ENCODE measurements at places on chromosomes 2 and 18.

DNA sequence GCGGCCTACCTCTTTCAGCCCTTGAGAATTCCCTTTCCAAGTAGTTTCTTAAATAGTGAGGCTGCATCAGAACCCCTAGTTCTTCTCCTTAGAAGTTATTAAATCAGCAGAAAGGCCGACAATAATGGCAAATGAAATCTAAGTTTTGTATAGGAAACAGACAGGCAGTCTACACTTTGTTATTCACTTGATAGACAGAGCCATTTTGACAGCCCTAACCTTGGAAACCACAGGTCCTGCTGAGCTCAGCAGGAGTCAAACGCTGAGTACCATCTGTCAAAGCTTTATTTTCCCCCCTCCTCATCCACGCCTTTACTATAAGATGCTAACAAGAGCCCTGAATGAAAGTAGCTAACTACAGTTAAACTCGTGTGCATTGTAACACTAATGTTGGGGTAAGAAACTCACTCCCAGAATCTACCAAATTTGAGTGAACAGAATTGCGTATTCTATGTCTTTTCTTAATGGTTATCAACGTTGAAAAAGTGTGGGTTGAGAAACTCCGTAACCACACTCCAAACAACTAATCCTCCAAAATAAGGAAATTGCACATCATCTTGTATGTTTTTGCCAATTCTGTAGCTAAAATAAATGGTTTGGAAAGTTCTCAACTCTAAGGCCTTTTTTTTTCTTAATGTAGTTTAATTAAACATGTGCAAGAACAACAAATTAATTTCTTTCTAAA, 90.6 kb upstream of the EFEMP1 start:
- H3K36me3 ChIP-seq, result no peaks in the 10 kb centered on the region
- H3K4me1 ChIP-seq, result no peaks in the 10 kb centered on the region
- H3K4me3 ChIP-seq, result no peak overlapping the region
- DNase-seq, result no peak

- DNase-seq, result no peak
- no peaks in the 10 kb centered on the region for H3K4me1 ChIP-seq
- no peak overlapping the region for H3K27ac ChIP-seq
- no peaks in the 10 kb centered on the region for H3K27me3 ChIP-seq
- no peak overlapping the region for H3K4me3 ChIP-seq
- H3K36me3 ChIP-seq, result no peaks in the 10 kb centered on the region
These were observed 632.9 kb upstream of the CELF4 start for GRCh38 chr18:38198526-38198925.

GRCh38 chr2:159091976-159092375, 123.5 kb downstream of the TANC1 start:
- no peak overlapping the region for H3K4me3 ChIP-seq
- no peak overlapping the region for H3K27ac ChIP-seq
- H3K4me1 ChIP-seq, result peaks cover 12% of the 10 kb centered on the region
- H3K36me3 ChIP-seq, result no peaks in the 10 kb centered on the region

DNA sequence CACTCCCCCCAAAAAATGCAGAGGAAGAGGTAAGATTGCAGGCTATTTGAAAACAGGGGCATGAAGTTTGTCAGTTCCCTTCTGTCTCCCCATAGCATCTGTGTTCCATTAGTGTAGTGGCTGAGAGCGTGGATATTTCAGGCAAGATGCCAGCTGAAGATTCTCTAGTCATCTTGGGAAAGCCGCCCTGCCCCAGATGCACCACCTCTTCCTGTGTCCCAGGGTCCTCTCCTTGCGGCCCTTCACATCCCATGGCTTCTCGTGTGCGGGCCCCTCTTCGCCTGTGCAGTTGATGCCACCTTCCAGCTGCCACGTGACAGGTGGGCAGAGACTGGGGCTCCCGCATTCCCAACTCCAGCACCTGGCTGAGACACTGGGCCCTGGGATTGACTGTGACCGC, 16.1 kb downstream of the TMEM127 start:
- H3K4me1 ChIP-seq, result peaks cover 31% of the 10 kb centered on the region
- no peak for DNase-seq
- H3K27me3 ChIP-seq, result no peaks in the 10 kb centered on the region
- no peak overlapping the region for H3K27ac ChIP-seq

- peaks cover 14% of the 10 kb centered on the region for H3K27me3 ChIP-seq
- H3K27ac ChIP-seq, result no peak overlapping the region
- no peak for DNase-seq
- H3K4me3 ChIP-seq, result no peak overlapping the region
- H3K36me3 ChIP-seq, result no peaks in the 10 kb centered on the region
These were observed 22.4 kb upstream of the UGP2 start for GRCh38 chr2:63819256-63819655.

DNA sequence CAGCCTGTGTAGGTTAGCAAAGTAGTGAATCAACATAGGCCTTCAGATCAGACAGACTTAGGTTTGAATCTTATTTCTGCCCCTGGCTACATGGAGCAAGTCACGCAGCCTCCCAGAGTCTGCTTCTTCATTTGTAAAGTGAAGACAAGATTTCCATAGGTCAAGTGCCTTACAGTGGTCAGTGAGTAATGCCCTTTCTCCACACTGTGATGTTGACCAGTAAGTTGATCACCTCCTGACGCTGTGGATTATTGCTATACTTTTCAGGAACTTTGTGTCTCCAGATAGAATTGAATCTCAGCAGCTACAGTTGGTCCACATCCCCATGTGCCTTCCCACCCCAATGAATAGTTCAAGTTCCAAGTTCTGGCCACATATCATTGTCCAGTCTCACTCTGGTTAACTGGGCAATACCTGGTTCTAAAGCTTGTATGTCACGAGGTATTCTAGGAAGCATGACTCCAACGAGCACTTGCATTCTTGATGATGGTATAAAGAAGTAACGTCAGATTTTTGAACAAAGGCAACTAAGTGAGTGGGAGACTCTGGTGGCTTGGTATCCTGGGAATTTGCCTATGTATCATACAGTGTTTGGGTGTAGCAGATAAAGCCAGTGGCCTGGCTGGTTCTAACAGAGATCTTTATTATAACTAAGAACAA, 2.1 kb upstream of the CLIP4 start:
- DNase-seq, result no peak
- H3K4me1 ChIP-seq, result peaks cover 36% of the 10 kb centered on the region
- no peak overlapping the region for H3K4me3 ChIP-seq
- no peak overlapping the region for H3K27ac ChIP-seq

- DNase-seq, result no peak
- no peak overlapping the region for H3K27ac ChIP-seq
- no peaks in the 10 kb centered on the region for H3K36me3 ChIP-seq
- peaks cover 13% of the 10 kb centered on the region for H3K4me1 ChIP-seq
These were observed 22.0 kb upstream of the SLC35G4 start for GRCh38 chr18:11587432-11587831.

GRCh38 chr18:34591920-34592444, 118.1 kb upstream of the DTNA start:
- no peak overlapping the region for H3K4me3 ChIP-seq
- no peak overlapping the region for H3K27ac ChIP-seq
- DNase-seq, result no peak

DNA sequence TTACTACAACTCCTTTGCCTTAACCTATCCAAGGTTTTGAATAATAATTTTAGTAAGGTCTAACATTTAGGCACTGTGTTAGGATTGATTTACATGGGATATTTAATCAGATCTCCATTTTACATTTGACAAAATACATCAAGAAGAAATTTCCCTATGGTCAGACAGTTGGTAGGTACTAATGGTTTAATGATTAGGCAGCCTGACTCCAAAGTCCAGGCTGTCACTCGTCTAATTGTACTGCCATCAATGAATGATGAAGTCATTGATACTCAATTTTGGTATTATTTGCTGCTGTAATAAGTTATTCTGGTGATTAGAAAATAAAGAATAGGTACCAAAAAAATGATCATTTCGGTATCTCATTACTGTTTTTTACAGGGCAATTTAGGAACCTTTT, 14.1 kb downstream of the BBS5 start:
- no peaks in the 10 kb centered on the region for H3K36me3 ChIP-seq
- no peaks in the 10 kb centered on the region for H3K4me1 ChIP-seq
- no peak overlapping the region for H3K27ac ChIP-seq
- H3K27me3 ChIP-seq, result no peaks in the 10 kb centered on the region
- no peak overlapping the region for H3K4me3 ChIP-seq

GRCh38 chr2:143356736-143357446, 227.7 kb downstream of the ARHGAP15 start:
- no peaks in the 10 kb centered on the region for H3K27me3 ChIP-seq
- no peaks in the 10 kb centered on the region for H3K4me1 ChIP-seq
- H3K4me3 ChIP-seq, result no peak overlapping the region
- DNase-seq, result no peak

- no peaks in the 10 kb centered on the region for H3K36me3 ChIP-seq
- H3K4me3 ChIP-seq, result no peak overlapping the region
- no peaks in the 10 kb centered on the region for H3K27me3 ChIP-seq
- H3K4me1 ChIP-seq, result no peaks in the 10 kb centered on the region
These were observed 802.6 kb upstream of the CHAC2 start for GRCh38 chr2:52964916-52965530.

GRCh38 chr2:209619782-209620181, 151.8 kb upstream of the UNC80 start:
- no peak for DNase-seq
- H3K36me3 ChIP-seq, result no peaks in the 10 kb centered on the region
- no peaks in the 10 kb centered on the region for H3K4me1 ChIP-seq
- H3K27me3 ChIP-seq, result no peaks in the 10 kb centered on the region
- no peak overlapping the region for H3K27ac ChIP-seq
- no peak overlapping the region for H3K4me3 ChIP-seq

DNA sequence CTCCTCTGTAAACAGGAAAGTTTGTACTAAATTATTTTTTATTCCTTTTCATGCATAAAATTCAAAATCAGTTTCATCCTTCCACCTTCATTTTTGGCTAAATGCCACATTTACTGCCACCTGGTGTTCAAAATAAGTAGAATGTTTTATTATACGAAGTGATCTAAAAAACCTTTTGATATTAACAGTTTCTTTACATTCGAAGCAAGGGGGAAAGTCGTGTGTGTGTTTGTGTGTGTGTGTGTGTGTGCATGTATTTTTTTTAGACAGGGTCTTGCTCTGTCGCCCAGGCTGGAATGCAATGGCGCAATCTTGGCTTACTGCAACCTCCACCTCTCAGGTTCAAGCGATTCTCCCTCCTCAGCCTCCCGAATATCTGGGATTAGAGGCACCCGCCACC, 9.0 kb upstream of the SCN9A start:
- H3K36me3 ChIP-seq, result no peaks in the 10 kb centered on the region
- DNase-seq, result no peak
- no peak overlapping the region for H3K27ac ChIP-seq
- H3K4me3 ChIP-seq, result no peak overlapping the region

GRCh38 chr2:134689315-134689714, 29.5 kb downstream of the TMEM163 start:
- peaks cover 21% of the 10 kb centered on the region for H3K27me3 ChIP-seq
- peaks cover 1% of the 10 kb centered on the region for H3K4me1 ChIP-seq
- no peak overlapping the region for H3K27ac ChIP-seq
- no peak for DNase-seq
- H3K36me3 ChIP-seq, result no peaks in the 10 kb centered on the region

GRCh38 chr2:120854766-120855530, 119.3 kb downstream of the GLI2 start:
- no peaks in the 10 kb centered on the region for H3K36me3 ChIP-seq
- H3K27me3 ChIP-seq, result no peaks in the 10 kb centered on the region

DNA sequence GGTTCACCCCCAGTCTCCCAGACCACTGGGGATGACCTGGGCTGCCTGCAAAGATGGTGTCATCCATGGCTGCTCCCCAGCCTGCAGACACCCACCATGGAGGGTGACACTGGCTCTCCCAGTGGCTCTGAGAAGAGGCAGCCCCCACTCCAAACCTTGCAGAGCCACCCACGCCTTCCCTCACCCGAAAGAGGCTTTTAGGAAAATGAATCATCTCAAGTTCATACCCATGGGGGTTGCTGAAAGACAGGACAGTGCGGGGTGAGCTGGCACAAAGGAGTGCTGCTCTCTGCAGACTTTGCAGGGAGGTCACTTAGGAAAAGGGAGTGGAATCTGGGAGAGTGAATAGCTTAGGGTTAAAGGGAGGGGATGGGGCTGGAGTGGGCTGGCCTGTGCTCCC, 36.4 kb downstream of the MPHOSPH10 start:
- no peaks in the 10 kb centered on the region for H3K36me3 ChIP-seq
- H3K27me3 ChIP-seq, result peaks cover 10% of the 10 kb centered on the region
- H3K4me1 ChIP-seq, result no peaks in the 10 kb centered on the region
- DNase-seq, result no peak

DNA sequence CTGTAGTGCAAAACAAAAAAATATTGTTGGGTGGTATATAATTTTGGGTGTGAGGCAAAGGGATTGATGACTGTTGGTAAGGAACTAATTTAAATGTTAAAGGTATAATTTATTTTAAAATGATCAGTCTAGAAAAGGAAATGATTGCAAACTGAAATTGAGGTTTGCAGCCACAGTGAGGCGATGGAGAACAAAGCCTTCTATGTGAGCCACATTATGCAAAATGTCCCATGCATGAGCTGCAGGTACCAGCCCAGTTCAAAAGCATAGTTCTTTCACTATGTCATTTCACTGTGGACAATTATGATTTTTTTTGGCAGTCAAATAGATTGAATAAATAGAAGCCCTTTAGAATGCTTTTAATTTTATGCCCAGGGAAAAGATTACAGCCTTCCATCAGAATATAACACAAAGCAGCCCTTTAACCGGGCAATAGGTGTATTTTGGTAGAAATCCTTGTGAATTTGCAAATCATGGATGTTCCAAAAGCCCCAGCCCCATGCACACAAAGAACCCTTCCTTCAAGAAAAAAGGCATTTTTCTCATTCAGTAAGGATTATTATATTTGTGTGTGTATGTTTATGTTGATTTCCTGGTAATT, 1.7 kb downstream of the MAP2 start:
- peaks cover 12% of the 10 kb centered on the region for H3K4me1 ChIP-seq
- H3K4me3 ChIP-seq, result no peak overlapping the region
- H3K27me3 ChIP-seq, result peaks cover 36% of the 10 kb centered on the region
- no peaks in the 10 kb centered on the region for H3K36me3 ChIP-seq

GRCh38 chr2:145741181-145741580, 1221.3 kb upstream of the ZEB2 start:
- H3K36me3 ChIP-seq, result no peaks in the 10 kb centered on the region
- no peak overlapping the region for H3K4me3 ChIP-seq
- no peak overlapping the region for H3K27ac ChIP-seq
- DNase-seq, result no peak

- H3K27me3 ChIP-seq, result no peaks in the 10 kb centered on the region
- no peak overlapping the region for H3K4me3 ChIP-seq
- no peaks in the 10 kb centered on the region for H3K4me1 ChIP-seq
- no peak overlapping the region for H3K27ac ChIP-seq
- no peak for DNase-seq
These were observed 211.6 kb upstream of the MMADHC start for GRCh38 chr2:149799013-149799705.

GRCh38 chr2:200703127-200703925, 108.4 kb upstream of the BZW1 start:
- H3K4me1 ChIP-seq, result peaks cover 47% of the 10 kb centered on the region
- peak overlapping the region; percentile 6 for H3K4me3 ChIP-seq
- no peaks in the 10 kb centered on the region for H3K27me3 ChIP-seq

- no peaks in the 10 kb centered on the region for H3K27me3 ChIP-seq
- no peak for DNase-seq
- no peak overlapping the region for H3K4me3 ChIP-seq
- no peak overlapping the region for H3K27ac ChIP-seq
- H3K36me3 ChIP-seq, result no peaks in the 10 kb centered on the region
These were observed 36.2 kb downstream of the ASB1 start for GRCh38 chr2:238462782-238463396.

All from activated T-helper 2 cell treated with anti-CD3 and anti-CD28 coated beads, Interferon-gamma antibody, Interleukin-2, Interleukin-4, amounts not matched to agents 10 μg/mL and 5 μg/mL and 100 μg/mL, durations not matched to agents 14 hours and 24 hours and 36 hours (primary cell).